ENCODE measurements at places on chromosomes 6 and 20. TPM values are rescaled to one million over a fixed set of nuclear protein-coding genes. Genes with fewer than 3 reads are reported as not detected.
A peak's percentile ranks its signal among the peaks of the same experiment; 100 is the strongest.

DNA sequence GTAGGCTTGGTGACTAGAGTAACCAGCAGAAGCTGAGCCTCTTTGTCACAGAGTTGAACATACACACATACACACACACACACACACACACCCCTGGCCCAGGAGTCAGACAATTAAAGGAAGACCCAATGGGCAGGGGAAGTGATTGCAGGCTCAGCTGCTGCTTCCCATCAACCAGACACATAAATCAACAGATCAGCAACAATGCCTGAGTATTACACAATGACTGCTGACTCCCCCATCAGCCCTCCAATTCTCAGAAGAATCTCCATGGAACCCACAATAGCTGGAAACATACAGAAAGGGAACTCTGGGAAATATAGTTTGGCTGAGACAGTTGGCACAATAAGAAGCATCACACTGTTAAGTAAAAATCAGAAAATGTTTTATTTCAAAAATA is 270.4 kb upstream of the PLCB4 start:
- no peak for DNase-seq

- DNase-seq = no peak
Measured at GRCh38 chr6:36063318-36064060, 35.9 kb downstream of the MAPK14 start.

GRCh38 chr6:145547594-145548335 is 187.6 kb downstream of the EPM2A start:
- DNase-seq = no peak

DNA sequence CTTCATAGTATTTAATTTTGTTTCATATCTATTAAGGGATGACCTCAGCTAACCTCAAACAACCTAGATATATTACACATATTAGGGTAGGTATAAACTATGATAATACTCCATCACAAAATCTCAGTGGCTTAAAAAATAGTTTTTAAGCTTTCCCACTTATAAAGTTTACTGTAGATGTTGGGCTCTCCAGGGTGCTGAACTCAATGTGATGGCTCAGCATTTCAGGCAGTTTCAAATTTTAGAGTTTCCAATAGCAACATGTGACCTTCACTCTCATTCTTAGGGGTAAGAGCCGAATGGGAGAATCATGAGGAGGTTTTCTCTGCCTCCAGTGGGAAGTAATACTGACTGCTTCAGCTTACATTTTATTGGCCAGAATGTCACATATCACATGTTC is 357.3 kb downstream of the MEI4 start:
- no peak for DNase-seq

DNA sequence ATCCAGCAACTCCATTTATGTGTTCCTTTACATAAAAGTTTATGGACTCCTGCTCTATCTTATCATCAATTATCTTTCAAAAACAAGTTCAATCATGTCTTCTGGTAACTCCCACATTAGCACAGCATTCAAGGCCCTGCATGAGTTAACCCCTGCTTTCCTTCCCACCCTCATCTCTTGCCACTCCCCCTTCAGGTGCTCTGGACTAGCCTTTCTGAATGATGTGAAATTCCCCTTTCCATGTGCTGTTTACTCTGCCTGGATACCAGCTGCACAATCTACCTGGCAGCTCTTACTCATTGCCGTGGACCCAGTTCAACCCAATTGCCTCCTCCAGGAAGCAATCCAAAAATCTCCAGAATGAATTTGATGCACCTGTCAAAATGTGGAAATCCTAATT is 11.9 kb downstream of the ADGRF4 start:
- DNase-seq = no peak

- peak; percentile 34 for DNase-seq
Measured at GRCh38 chr6:151330130-151330696, 61.1 kb downstream of the ZBTB2 start.

GRCh38 chr6:6751619-6752023 is 163.1 kb downstream of the LY86 start:
- DNase-seq = no peak

- no peak for DNase-seq
Measured at GRCh38 chr6:15539722-15540270, 123.0 kb downstream of the DTNBP1 start.

DNA sequence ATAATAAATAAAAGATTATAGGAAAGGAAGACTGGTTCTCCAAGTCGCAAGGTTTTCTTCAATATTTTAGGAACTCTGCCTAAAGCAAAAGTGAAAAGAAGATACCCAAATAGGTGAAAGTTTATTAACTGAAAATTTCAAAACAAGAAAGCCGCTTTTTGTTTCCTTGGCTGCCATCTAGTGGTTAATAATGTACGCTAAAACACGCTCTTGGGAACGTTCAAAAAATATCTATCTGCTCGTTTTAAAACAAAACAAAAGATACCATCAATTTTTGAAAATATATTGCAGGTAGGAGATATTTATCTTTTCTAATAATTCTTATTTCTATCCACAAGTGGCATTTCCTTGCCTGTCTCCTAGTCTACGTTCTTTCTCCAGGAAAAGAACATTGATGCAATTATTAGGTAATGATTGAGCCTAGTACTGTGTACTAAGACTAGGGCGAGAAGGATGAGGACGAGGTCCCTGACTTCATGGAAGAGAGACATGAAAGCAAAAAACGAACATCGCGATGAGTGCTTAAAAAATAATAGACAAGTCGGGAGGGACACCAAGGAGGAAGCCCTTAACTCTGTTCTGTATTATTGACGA is 97.2 kb downstream of the SPTLC3 start:
- DNase-seq = peak; percentile 41

Gene MAN1A1
- total RNA-seq = 6.3 TPM

Gene BCL2L1
- total RNA-seq = 202 TPM

Gene EBF4
- 7.2 TPM for total RNA-seq

Gene PIM1
- 20.7 TPM for total RNA-seq

Gene PRPH2
- not detected for total RNA-seq

Gene POPDC3
- total RNA-seq = 45.7 TPM

Data from A172 (cell line).